ENCODE measurements at places on chromosomes 16 and 17.

DNA sequence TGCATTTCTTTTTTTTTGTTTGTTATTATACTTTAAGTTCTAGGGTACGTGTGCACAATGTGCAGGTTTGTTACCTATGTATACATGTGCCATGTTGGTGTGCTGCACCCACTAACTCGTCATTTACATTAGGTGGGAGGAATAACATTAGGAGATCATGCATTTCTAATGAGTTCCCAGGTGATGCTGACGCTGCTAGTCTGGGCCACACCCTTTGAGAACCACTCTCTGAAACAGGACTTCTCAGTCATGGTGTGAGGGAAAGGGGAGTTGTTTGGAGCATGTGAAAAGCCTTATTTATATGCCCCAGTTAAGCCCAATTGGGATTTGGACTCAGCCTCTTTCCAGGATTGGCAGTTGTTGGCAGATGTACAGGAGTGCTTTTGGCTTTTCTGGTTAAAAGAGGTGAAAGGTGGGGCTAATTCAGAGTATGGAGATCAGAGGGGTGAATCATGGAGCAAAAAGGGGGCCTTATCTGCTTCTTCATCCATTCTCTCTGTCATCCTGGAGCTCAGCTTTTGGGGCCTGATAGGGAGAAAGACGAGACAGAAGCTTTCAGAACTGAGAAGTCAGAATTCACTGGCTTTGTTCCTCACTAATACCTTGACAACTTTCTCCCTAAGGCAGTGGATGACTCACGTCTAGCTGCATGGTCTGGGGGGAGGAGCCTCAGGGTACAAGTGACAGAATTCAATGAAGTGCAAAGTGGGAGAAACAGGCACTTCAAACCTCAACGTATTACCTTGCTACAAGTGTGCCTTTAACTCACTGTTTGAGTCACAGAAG is 180.0 kb upstream of the CACNG3 start:
- DNase-seq, result no peak

DNA sequence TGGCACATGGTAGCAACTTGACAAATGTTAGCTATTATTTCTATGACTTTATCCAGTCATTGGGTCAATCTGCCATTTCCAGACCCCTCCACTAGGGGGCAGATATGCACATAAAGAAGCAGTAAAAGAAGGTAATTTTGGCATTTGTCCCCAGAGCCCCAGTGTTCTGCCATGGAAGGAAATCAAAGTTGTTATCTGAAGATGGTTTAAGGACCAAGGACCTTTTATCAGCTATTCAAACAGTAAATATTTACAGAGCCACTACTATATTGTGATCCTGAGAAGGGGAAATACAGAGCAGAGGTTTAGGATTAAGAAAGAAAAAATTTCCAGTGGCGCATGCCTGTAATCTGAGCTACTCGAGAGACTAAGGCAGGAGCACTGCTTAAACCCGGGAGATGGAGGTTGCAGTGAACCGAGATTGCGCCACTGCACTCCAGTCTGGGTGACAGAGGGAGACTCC is 20.0 kb downstream of the TRAF4 start:
- DNase-seq, result no peak

- DNase-seq, result no peak
These were observed 24.1 kb downstream of the GNPTG start for GRCh38 chr16:1375741-1376410.

- DNase-seq, result no peak
These were observed 108.7 kb downstream of the ZFHX3 start for GRCh38 chr16:72939247-72939646.

GRCh38 chr16:23496821-23497542 is 13.3 kb downstream of the GGA2 start:
- no peak for DNase-seq

DNA sequence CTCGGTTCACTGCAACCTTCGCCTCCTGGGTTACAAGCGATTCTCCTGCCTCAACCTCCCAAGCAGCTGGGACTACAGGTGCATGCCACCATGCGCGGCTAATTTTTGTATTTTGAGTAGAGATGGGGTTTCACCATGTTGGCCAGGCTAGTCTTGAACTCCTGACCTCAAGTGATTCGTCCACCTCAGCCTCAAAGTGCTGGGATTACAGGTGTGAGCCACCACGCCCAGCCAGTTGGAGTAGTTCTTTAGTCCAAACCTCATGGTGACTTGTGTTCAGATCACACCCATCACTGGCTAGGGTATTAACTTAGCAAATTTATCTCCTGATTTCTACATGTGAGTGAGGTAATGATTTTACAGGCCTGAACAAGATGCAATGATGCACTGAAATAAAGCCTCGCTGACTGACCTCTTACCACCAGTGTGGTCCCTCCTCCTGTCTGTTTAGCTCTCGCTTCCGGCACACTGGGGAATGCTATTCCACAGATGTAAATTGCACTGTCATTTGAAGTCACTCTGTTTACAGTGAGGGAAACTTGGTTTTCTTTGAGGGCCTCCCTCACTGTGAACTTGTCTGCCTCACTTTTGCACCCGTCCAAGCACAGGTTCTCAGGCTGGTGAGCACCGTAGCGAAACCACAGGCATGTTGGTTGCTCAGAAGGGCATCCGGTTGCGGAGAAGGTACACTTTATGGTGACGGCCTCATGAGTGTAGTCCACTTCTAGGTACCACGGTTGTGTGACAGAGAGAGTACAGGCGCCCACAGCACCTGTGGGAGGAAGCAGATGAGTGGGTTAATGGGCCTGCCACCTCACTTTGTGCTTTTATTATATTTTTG is 5.5 kb downstream of the IGSF6 start:
- no peak for DNase-seq

DNA sequence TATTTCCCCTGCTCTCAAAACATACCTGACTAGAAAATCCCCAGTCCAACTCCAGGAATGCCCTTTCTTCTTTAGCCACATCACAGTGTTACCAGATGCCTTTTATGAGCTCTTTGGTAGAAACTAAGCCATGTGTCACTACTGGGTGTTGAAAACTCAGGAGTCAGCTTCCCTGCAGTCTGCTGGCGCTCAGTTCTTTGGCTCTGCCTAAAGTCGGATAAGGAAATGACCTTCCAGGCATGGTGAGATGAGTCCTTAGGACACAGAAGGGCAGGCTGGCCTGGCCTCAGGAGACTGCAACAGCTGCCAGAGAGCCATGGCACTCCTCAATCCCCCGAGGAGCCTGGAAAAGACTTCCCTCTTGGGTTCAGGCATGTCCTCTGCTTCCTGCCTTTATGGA is 89.1 kb downstream of the CDH13 start:
- DNase-seq, result no peak

- DNase-seq, result no peak
These were observed 1.3 kb downstream of the KIAA0513 start for GRCh38 chr16:85028685-85029407.

- DNase-seq, result no peak
These were observed 4.6 kb upstream of the SLC12A3 start for GRCh38 chr16:56860226-56861020.

- DNase-seq, result no peak
These were observed 31.7 kb downstream of the RBBP6 start for GRCh38 chr16:24571096-24571495.

DNA sequence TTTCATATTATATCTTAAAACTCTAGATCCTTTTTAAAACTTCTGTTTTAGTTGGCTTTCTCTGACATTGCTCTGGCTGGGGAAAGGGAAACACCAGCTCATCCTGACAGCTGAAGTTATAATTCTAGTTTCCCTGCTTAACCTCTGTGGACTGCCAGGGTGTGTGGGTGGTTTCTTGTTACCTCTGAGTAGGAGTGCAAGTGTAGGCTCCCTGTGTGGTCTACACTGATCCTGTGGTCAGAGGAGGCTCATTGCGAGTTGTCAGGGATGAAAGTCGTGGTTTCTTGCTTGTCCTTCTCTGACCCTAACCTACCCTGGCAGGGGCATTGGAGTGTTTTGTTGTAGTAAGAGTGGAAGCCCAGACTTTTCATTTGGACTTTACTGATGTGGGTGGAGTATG is 221.0 kb downstream of the UTP18 start:
- DNase-seq, result no peak

DNA sequence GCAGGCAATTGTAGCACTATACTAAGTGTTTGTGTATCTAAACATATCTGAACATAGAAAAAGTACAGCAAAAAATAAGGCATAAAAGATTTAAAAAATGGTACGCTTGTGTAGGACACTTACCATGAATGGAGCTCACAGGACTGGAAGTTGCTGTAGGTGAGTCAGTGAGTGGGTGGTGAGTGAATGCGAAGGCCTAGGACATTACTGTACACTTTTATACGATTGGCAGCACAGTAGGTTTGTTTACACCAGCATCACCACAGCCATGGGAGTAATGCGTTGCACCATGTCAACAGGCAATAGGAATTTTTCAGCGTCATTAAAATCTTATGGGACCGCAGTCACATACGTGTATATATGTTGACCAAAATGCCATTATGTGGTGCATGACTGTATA is 45.6 kb downstream of the DNAH9 start:
- DNase-seq, result no peak
